ENCODE measurements at places on chromosomes 5 and 9.

- no peak for DNase-seq
Observed at GRCh38 chr5:167509076-167509475, 782.4 kb upstream of the WWC1 start.

GRCh38 chr5:36305571-36306326, 4.0 kb upstream of the RANBP3L start:
- no peak for DNase-seq

DNA sequence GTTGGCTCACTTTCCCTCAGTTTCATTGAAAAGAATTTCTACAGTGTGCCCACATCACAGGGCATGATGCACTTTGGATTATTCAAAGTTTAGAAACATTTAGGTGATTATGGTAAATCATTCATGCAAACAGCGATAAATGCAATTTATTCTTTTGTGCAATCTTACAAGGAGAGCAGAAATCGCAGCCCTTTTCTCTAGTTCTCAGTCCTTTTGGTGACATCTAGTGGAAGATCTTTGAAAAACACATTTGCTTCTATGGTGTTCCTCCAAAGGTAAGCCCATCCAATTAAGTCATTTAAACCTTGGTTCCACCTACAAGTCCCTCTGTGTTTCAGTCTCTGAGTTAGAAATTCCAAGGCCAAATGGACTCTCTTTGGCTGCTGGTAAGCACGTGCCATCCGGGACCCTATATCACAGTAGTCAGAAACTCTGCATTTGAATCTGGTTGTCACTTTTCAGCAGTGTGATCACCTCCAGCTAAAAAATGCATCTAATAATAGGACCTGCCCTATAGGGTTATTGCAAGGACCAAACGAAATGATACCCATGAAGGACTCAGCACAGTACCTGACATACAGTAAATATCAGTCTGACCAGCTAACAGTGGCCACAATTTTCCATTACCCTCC, 66.4 kb downstream of the MACROH2A1 start:
- DNase-seq = no peak

- DNase-seq = no peak
Observed at GRCh38 chr5:141172381-141173204, at the start of gene PCDHB7. TSS of gene PCDHB7 (plus strand) at chr5:141172644. CDS start at chr5:141172836, 192 bp downstream.

- DNase-seq = no peak
Observed at GRCh38 chr5:58121391-58121790, 338.5 kb downstream of the PLK2 start.

- peak; percentile 57 for DNase-seq
Observed at GRCh38 chr5:150645070-150645700, 4.7 kb downstream of the SYNPO start.
